ENCODE measurements at places on chromosomes 1 and 21.
A peak's percentile ranks its signal among the peaks of the same experiment; 100 is the strongest.

DNA sequence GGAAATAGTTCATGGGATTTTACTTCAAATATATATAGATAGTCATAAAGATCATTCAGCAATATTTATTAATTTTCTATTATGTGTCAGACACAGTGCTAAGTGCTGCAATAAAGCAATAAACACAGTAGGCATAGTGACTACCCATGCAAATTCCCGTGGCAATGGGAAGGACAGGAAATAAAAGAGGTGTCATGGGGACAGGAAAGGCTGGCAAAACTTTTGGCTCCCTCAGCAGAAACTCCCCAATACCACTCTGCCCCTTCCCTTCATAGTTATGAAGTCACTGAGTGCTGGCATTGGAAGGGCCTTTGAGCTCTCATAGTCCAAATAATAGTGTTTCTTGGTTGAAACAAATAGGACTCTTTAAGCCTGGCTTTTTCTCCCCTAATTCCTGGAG is 104.4 kb upstream of the DPT start:
- DNase-seq, result no peak

GRCh38 chr1:238254935-238255334 is 364.2 kb upstream of the ZP4 start:
- DNase-seq, result no peak

DNA sequence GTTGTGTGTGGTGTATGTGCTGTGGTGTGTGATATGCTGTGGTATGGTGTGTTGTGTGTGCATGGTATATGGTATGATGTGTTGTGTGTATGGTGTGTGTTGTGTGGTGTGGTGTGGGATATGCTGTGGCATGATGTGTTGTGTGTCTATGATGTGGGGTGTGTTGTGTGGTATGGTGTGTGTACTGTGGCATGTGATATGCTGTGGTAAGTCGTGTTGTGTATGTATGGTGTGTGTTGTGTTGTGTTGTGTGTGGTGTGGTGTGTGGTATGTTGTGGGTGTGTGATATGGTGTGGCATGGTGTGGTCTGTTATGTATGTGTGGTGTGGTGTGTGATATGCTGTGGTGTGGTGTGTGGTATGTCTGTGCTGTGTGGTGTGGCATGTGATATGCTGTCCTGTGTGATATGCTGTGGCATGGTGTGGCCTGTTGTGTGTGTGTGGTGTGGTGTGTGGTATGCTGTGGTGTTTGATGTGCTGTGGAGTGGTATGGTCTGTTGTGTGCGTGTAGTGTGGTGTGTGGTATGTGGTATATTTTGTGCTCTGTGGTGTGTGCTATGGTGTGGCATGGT is 318.0 kb downstream of the PTPRU start:
- DNase-seq, result no peak

GRCh38 chr1:183198463-183198862 is 12.4 kb downstream of the LAMC2 start:
- DNase-seq, result no peak

GRCh38 chr1:58231204-58231603 is 315.3 kb downstream of the OMA1 start:
- no peak for DNase-seq

GRCh38 chr1:89959719-89960118 is 35.2 kb upstream of the ZNF326 start:
- no peak for DNase-seq

GRCh38 chr21:21165063-21165645 is 166.9 kb downstream of the NCAM2 start:
- no peak for DNase-seq

GRCh38 chr1:244239261-244239770 is 188.2 kb downstream of the ZBTB18 start:
- DNase-seq, result no peak

- no peak for DNase-seq
Observed at GRCh38 chr1:172136925-172137324, 283.6 kb upstream of the C1orf105 start.

DNA sequence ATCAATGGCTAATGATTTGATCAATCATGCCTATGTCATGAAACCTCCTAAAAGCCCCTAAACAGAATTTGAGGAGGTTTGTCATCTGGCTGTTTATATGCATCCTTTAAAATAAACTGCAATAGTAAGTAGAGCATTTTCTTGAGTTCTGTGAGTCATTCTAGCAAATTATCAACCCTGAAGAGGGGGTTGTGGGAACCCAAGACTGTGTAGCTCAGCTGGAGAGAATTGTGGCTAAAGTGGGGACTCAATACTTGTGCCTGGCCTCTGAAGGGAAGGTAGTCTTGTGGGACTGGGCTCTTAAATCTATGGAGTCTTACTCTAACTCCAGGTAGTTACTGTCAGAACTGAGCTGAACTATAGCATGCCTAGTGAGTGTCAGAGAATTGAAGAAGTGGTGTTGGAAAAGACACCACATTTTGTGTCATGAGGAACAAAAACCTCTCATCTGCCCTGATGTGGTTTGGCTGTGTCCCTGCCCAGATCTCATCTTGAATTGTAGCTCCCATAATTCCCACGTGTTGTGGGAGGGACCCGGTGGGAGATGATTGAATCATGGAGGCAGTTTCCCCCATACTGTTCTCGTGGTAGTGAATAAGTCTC is 402.4 kb downstream of the USH2A start:
- DNase-seq, result no peak

GRCh38 chr1:203673550-203674411 is 47.1 kb downstream of the ATP2B4 start:
- peak; percentile 24 for DNase-seq

DNA sequence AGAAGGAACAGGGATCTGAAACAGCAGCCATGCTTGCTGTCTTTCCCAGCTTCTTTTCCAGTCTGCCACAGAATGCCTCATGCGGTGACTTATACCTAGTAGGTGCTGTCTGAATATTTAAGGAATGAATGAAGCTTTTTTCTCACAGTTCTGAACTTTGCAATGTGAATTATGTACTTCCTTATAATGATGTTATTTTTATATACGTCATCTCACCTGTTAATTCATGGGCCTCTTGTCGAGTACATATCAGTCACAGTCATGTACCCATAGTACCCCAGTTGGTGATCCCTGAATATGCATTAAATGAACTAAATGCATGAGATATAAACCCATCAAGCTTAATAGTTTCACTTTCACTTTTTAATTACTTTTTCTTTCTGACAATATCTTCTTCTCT is 132.7 kb downstream of the NTNG1 start:
- no peak for DNase-seq

DNA sequence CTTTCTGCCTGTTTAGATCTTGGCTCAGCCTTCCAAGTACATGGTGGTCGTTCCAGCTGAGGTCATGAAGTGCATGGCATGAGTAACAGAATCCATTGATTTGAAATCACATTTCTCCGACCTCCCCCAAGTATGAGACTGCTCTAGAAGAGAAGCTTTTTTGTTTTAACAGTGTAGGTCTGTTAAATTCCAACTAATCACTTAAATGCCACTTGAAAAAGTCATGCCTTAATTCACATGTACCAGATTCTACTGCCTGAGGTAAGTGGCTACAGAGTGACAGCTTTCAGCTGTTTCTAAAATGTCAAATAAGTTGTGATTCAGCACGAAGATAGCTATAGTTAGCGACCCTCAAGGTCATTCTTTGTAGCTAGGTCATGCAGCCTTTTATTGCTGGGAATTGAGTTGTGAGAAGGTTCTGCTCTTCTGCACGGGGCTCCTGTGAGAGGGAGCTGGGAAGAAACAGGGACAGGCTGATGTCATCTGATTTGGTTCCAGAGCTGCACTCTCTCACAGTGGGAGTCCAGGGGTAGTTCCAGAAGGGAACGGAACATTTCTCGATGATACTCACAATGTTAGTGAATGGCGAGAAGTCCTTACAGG is 112.7 kb downstream of the VPS13D start:
- DNase-seq, result no peak

- DNase-seq, result no peak
Observed at GRCh38 chr1:20974069-20974468, 187.0 kb upstream of the HP1BP3 start.

DNA sequence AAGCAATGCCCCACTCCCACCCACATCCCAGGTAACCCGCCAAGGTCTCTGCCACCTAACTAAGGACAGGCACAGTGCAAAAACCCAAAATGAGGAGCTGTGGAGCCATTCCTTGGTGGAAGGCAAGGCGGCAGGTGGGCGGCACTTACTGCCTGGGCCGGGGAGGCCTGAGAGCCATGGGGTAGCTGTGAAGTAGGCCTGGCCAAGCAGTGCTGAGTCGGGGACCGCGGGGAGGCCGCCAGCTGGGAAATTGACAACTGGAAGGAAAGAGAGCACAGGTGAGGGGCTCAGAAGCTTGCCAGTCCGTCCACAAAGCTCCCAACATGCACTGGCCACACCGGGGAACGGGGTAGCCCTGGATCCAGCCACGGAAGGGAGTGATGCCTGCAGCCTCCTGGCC is 85.3 kb downstream of the NPHP4 start:
- DNase-seq, result no peak

- peak; percentile 57 for DNase-seq
Observed at GRCh38 chr1:44808063-44808937, at the start of gene BTBD19. Gene BTBD19 (plus strand): TSS chr1:44808523. CDS start chr1:44808821, 298 bp downstream.

DNA sequence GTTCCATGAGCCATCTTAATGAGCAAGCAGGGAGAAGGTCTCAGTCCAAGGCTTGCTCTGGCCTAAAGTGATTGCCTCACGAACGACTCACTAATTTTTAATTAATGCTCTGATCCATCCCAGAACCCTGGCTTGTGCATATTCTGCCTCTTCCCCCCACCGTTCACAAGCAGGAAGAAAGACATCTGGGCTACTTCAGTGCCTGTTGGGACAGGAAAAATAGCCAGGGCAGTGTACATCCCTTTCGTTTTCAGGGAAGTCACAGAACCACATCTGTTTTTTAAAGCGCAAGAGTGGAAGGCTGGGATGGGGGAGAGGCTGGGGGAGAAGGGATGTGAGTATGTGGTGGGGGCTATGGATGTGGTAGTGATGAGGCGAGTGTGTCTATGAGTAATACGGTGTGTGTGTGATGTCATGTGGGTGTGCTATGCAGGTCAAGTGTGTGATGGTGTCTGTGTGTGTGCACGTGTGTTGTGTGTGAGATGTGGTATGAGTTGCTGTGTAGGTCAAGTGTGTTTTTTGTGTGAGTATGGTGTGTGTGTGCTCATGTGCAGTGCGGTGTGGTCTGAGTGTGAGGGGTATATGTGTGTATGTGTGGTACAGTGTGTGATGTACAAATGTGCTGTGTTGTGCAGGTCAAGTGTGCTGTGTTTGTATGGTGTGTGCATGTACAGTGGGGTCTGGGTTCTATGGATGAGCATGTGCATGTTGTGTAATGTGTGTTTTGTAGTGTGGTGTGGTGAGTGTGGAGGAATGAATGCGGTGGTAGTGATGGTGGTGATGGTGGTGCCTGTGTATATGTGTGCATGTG is 64.9 kb upstream of the SYT6 start:
- no peak for DNase-seq

Data from hippocampal formation (tissue), 2 donors.